ENCODE measurements at places on chromosomes 6 and 20.

DNA sequence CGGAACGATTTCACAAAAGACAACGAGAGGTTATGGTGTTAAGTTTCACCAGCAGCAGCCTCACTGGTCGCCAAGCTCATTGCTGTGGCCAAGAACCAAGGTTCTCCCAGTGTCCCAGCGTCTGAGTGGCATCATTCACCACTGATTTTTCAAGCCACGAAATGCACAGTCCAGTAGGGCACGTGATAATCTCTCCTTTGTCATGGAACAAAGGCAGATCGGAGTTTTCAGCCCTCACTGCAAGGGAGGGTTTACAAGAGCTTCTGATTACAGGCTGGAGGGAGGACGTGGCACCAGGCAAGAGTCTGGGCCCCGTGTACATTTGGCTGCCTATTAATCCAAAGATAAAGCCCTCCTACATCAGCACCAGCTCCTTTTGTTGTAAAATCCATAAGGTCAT, 2.0 kb downstream of the CD24 start:
- no peak for DNase-seq

DNA sequence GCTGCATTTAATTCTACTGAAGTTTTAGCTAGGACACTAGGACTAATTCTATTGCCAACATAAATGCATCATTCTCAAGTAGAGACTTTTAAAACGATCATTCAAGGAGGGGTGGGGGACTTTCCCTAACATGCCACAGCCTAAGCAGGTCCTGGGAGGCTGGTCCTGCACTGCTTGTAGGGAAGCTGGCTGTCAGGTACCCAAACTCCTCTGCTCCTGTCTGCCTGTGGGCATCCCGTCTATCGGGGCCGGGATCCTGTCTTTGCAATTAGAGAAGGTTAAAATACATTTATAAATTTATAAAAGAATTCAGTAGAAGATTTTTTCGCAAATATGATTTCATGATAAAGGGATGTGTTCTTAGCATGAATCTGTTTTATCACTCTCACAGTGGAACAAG, 51.6 kb upstream of the MPC1 start:
- DNase-seq = no peak

- no peak for DNase-seq
Measured at GRCh38 chr20:63425846-63426485, 46.5 kb downstream of the KCNQ2 start.

DNA sequence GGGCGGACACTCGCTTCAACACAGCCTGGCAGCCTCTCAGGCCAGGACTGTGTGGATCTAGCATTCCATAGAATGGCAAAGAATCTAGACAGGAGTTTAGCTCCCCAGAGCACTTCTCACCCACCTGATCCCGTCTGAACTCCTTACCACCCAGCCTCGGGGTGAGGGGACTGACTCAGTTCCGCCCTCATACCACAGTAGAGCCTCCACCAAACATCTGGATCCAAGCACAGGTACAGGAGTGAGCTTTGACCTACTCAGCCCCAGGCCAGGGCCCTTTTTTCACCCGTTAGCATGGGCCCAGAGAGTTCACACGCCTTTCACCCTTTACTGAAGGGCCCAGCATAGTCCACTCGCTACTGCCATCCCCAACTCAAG, 715 bp downstream of the PSMF1 start:
- no peak for DNase-seq

DNA sequence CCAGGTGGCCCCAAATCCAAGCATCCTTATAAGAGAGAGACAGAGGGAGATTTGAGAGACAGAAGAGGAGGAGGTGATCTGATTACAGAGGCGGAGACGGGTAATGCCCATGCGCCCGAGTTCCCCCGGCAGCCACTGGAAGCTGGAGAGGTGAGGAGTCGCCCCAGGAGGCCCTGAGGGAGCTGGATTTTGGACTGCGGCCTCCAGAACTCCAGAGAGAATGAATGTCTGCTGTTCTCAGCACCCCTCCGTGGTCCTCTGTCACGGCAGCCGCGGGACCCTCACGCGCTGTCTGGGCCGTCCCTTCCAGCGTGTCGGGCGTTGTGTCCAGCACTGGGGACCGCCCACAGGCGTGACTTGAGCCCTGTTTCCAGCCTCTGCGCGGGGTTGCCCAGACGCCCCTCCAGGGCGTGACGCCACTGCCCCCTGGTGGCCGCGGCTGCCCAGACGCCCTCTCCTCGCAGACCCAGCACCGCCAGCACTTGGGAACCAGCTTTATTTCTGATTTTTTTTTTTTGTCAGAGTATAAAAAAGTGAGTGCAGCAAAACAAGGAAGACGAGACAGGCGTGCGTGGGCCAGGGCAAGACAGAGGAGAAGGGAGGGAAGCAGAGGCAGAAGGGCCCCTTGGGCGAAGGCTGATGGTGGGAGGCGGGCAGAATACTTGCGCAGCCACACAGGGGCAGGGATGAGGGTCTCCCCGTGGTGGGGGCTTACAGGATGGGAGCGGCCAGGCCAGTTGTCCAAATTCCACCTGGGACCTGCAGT, 4.1 kb upstream of the ZNF512B start:
- peak; percentile 56 for DNase-seq

DNA sequence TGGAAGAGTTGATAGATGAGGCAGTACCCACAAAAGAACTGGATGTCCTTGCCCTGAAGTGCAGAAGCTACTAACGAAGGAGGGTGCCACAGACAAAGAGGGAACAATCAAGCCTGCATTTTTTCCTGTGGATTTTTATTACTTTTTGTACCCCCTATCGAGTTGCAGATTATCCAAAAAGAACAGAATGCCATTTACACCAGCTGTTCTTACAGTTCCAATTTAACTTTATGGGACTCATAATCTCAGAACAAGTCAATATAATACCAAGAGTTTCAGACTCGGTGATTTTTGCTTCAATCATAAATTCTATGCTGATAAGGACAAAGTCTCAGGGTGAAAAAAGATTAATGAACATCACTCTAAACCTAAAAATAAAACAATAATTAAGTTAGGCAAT, 4.0 kb upstream of the CNKSR3 start:
- no peak for DNase-seq

GRCh38 chr6:91075244-91075976, 488.5 kb upstream of the MAP3K7 start:
- no peak for DNase-seq

GRCh38 chr20:38272398-38272797, 11.9 kb upstream of the KIAA1755 start:
- DNase-seq = no peak

GRCh38 chr20:62818592-62819493, 2.0 kb downstream of the COL9A3 start:
- no peak for DNase-seq

Measured in HFF-Myc (cell line).